Panc1 (cell line): ENCODE measurements at places on chromosomes 2 and 18. TPM values are rescaled to one million over a fixed set of nuclear protein-coding genes. Genes with fewer than 3 reads are reported as not detected.

NLRC4 gene
- not detected for total RNA-seq

- no peak for DNase-seq
These were observed 72.4 kb upstream of the KIF5C start for GRCh38 chr2:148802448-148803220.

GRCh38 chr2:69169655-69170389 is 156.8 kb downstream of the ANTXR1 start:
- DNase-seq, result no peak

- DNase-seq, result no peak
These were observed 4.8 kb downstream of the CWC22 start for GRCh38 chr2:180002198-180002770.

DNA sequence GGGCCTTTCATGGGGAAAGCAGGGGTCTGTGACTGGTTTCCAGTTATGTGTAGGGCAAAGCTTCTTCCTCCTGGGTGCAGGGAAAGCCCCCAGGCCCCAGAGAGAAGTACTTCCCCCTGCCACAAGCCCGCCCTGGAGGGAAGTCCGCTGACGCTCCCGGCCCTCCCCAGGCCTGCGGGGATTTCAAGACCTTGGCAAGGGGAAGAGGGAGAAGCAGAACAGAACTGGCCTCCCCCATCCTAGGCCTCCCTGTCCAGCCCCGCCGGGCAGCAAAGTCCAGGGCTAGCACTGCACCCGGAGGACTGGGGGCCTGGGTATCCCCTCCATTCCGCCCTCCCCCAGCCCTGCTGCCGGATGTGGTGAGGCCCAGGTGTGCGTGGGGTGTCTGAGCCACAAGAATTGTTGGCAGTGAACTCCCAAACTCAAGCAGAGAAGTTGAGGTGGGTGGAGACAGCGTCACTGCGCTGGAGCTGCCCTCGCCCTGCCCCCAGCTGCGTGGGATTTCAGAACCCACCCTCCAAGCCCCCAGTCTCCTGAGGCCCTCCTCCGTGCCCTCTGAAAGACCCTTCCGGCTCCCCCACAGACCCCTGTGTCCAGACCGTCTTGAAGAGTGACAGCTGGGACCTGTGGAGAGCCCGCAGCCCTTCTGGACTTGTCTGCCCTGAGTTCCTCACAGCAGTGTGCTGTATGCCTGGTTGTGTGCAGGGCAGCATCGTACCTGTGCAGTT is 1.1 kb upstream of the DUSP2 start:
- DNase-seq, result no peak

DNA sequence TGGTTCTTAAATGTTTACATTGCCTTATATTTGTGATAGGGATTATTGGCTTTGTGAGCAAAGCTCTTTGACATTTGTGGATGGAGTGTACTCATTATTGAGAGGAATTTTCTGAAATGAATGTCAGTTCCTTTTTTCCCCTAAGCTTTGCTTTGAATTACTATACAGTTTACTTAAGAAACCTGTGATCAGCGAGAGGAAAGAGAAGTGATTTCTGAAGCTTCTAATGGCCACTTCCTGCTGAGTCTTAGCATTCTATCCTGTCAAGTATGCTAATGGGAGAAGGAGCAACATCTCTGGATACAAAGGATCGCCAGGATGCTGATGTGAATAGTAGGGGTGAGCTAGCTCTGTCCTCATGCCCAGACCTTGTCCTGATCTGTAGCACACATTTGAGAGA is 47.8 kb upstream of the MGAT5 start:
- no peak for DNase-seq

GRCh38 chr2:121076885-121077549 is 208.0 kb downstream of the TFCP2L1 start:
- no peak for DNase-seq

GRCh38 chr2:219082332-219082958 is 21.7 kb upstream of the IHH start:
- DNase-seq, result no peak
